ENCODE measurements at places on chromosomes 7 and 10.

DNA sequence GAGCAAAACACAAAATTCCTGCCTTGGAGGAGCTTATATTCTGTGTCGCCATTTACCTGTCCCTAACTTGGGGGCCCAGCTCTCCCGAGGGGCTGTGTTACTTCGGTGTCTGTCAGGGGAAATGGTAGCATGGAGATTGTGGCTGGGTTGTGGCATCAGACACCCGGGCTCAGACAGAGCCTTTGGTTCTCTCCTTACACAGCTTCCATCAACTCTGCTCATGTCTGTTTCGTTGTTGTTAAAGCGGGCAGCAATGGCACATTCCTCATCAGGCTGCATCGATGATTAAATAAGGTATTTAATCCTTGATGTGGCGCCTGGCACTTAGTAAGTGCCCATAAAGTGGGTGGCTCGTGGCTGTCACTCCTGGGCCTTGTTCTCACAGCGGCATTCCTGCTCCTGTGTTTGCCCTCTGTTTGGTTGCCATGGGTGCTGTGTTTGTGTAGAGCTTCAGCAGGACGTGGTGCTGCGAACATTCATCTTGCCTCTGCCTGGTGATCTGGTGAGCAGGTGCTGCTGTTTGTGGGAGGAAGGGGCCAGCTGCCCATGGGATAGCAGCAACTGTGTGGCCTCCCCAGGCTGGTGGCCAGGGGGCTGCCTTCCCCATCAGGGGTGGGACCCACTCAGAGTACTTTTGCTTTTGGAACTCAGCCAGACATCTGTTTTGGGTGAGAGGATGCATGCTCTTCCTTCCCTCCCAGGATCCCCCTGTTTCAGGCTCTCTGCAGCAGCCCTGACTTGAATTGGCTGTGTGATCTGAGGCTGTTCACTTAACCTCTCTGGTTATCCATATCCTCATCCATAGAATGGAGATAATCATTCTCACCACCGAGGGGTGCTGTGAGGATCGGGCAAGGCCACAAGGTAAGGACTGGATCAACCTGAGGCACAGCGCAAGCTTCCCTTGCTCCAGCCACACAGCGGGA is 207.2 kb upstream of the SVIL start:
- no peak for DNase-seq

GRCh38 chr7:138834583-138834982 is 36.6 kb upstream of the ATP6V0A4 start:
- no peak for DNase-seq

- DNase-seq = no peak
These were observed 34.2 kb downstream of the ACTA2 start for GRCh38 chr10:88918191-88918905.

DNA sequence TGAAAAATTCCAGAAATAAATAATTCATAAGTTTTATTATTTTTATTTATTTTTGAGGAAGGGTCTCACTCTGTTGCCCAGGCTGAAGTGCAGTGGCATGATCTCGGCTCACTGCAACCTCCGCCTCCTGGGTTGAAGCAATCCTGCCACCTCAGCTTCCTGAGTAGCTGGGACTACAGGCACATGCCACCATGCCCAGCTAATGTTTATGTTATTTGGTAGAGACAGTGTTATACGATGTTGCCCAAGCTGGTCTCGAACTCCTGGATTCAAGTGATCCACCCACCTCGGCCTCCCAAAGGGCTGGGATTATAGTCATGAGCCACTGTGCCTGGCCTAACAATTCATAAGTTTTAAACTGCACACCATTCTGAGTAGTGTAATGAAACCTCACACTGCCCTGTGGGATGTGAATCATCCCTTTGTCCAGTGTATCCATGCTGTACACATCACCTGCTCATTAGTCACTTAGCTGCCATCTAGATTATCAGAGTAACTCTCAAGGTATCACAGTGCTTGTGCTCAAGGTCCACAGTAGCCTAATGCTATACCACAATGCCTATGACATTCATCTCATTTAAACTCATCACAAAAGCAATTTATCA is 17.9 kb downstream of the RTKN2 start:
- no peak for DNase-seq

- no peak for DNase-seq
These were observed 260.8 kb downstream of the SKAP2 start for GRCh38 chr7:26603631-26604030.
